MCF 10A (cell line): ENCODE measurements at places on chromosomes 5 and 9. TPM values are rescaled to one million over a fixed set of nuclear protein-coding genes. Genes with fewer than 3 reads are reported as not detected.

The ENTREP1 gene
- 0.35 and 0.74 TPM in 2 replicates for total RNA-seq

The WDR38 gene
- total RNA-seq: not detected in 2 replicates

The SLC27A6 gene
- 0.12 and 0.16 TPM in 2 replicates for total RNA-seq

The AJM1 gene
- total RNA-seq: 5.6 and 5.7 TPM in 2 replicates

The GARIN3 gene
- total RNA-seq: not detected in 2 replicates

The RASEF gene
- total RNA-seq: 6.9 and 7.5 TPM in 2 replicates

The PIP5K1B gene
- 0.16 TPM in 1 of 2 replicates, not detected in the other for total RNA-seq

The CARD9 gene
- total RNA-seq: 0.33 and 0.69 TPM in 2 replicates

The CCNO gene
- 10.6 and 11.7 TPM in 2 replicates for total RNA-seq

The WNT8A gene
- total RNA-seq: not detected in 2 replicates

The RABGAP1 gene
- total RNA-seq: 41.1 and 43.1 TPM in 2 replicates

The ACSL6 gene
- total RNA-seq: not detected in 2 replicates

The ARID3C gene
- total RNA-seq: not detected in 2 replicates

The REEP2 gene
- total RNA-seq: 0.77 and 0.81 TPM in 2 replicates

The NUTM2G gene
- total RNA-seq: not detected in 2 replicates
